Effector CD4-positive, alpha-beta T cell (primary cell): ENCODE measurements at places on chromosomes 12 and 14.

DNA sequence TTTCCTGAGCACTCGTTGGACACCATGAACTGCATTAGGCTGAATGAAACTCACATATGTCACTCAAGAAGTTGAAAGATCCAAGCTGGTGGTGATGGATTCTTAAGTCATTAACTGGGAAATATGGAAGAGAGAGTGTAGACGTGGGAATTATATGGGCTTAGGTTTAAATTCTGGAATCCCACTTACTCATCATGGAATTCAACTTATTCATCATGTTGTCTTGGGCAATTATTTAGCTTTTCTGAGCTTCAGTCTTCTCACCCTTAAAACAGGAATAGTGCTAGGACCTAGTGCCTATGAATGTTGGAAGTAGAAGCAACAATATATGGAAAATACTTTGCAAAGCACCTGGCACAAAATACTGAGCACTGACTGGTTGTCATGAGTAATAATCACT lies 292.4 kb upstream of the TBX3 start:
- no peak for DNase-seq

GRCh38 chr12:56153678-56154065 lies 1.3 kb downstream of the MYL6B start:
- DNase-seq, result no peak

- DNase-seq, result no peak
Measured at GRCh38 chr14:75063013-75063412, 811 bp downstream of the ACYP1 start.

- DNase-seq, result no peak
Measured at GRCh38 chr14:75224561-75224960, 48.1 kb upstream of the TMED10 start.

DNA sequence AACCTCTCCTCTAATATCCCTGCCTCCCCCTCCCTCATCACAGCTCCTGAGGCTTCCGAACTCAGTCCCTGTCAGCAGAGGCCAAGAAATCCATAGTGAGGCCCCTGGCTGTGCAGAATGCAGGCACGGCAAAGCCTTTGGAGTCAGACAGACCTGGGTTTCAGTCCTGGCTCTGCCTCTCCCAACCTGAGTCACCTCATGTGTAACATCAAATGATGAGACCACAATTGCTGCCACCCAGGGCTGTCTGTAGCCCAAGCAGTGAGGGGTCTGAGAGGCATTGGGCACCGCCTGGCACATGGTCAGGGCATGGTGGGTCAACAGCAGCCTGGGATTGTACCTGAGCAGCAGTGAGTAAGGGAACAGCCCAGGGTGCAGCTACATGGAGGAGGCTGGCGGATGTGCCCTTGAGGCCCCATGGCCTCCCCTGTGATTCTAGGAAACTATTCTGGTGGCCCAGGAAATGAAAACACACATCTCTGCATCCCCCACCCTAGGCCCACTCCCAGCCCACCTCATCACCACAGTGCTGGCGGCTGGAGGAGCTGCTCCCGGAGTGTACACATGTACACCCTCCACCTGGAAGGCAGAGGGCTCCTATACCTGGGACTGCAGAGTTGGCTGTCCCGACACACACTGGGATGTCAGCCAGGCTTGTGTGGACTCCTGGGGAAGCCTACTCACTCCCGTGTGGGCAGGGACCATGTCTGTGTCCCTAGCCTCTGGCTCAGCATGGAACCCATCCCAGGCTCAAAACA lies 7.7 kb downstream of the ANKRD33 start:
- no peak for DNase-seq

- no peak for DNase-seq
Measured at GRCh38 chr12:101794574-101794973, 36.2 kb downstream of the GNPTAB start.
